K562 (cell line): ENCODE measurements at places on chromosomes 12 and 14.
A peak's percentile ranks its signal among the peaks of the same experiment; 100 is the strongest.

DNA sequence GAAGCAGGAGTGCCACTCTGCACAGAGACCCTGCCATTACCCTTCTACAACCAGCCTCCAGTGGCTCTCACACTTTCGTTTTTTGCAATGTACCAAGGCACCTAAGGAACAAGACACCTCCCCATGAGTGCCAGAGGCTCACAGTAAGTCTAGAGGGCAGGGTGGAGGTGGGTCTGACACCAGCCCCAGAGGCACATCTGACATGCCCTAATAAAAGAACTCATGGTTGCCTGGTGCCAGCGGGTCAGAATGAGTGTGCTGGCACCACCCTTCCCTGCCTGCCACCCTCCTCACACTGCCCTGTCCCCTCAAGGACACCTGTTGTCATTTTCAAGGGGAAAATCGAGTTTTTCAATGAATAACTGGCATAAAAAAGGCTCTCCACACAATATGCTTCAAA, 161.2 kb downstream of the FOXN3 start:
- DNase-seq, result no peak

DNA sequence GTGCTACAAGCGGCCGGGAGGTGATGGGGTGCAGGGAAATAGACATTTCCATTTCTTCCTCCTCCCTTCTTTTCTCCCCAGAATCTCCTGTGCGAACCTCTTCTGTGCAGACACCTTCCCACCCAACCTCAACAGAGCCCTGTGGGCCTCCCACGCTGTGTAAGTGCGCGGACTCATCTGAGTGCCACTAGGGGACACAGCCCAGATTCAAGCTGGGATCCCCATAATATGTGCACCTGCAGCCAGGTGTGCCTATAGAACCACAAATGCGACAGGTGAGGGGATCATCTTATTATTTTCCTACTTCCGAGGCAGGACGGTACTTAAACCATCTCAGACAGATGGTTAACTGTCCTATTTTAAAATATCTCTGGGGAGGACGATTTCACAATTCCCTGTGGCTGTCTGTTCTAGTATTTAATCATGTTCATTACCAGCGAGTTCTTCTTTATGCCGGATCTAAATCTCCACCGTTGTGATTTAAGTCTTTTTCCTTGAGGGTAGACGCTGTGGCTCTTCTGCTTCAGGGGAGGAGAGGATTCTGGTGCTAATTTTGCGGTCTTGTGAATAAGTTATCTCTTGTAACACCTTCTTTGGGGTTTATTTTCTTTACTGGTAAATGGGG, 17.2 kb upstream of the CACNA1C start:
- DNase-seq, result no peak

- DNase-seq, result no peak
Measured at GRCh38 chr12:95321516-95322246, 104.1 kb downstream of the VEZT start.

- DNase-seq, result no peak
Measured at GRCh38 chr12:99852666-99853065, 132.1 kb downstream of the ANKS1B start.

GRCh38 chr14:91985008-91985407, 37.5 kb upstream of the FBLN5 start:
- no peak for DNase-seq

GRCh38 chr12:3727877-3728632, 24.9 kb downstream of the CRACR2A start:
- DNase-seq, result peak; percentile 9

GRCh38 chr12:122830517-122831214, 4.6 kb upstream of the HIP1R start:
- peak; percentile 63 for DNase-seq

DNA sequence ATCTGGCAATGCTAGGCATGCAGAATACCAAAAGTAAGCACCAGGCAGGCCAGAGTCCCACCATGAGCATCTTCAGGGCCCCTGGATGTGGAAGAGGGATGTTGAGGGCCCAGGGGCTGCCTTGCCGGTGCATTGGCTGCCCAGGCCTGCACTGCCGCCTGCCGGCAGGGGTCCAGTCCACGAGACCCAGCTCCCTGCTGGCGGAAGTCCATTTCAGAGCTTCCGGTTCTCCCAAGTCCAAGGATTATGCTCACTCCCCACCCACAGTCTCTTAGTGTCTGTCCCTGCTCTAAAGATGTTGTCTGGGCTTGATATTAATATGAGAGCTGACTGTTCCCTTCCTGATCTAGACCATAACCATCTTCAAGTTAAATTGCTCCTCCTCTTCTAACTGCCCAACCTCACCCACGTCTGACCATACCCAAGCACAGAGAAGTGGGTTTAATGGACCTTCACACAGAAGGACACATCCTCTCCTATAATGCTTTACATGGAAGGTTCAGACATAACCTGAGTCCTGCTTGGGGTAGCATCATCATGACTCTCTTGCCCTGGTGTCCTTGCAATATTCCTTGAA, 117.4 kb downstream of the DAD1 start:
- DNase-seq, result peak; percentile 68

GRCh38 chr12:50555471-50555885, 50.7 kb downstream of the DIP2B start:
- DNase-seq, result no peak

- no peak for DNase-seq
Measured at GRCh38 chr12:116616536-116617248, 57.5 kb downstream of the MAP1LC3B2 start.

DNA sequence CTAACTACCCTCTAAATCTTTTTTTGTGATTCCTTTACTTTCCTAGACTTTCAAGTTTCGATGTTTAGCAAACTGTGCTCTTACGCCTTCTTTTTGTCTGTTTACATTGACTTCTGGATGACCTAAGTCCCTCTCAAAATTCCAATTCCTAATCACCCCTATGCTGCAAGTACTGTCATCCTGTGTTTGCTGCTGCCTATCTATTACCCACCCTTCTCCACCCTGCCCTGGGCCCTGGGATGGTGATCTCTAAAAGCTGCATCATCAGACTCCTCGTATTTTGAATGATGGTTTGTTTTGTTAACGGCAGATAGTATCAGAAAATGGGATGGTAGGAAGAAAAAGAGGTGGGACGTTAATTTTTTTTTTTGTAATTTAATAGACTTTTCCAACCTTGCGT, 272.1 kb downstream of the DIO2 start:
- no peak for DNase-seq

DNA sequence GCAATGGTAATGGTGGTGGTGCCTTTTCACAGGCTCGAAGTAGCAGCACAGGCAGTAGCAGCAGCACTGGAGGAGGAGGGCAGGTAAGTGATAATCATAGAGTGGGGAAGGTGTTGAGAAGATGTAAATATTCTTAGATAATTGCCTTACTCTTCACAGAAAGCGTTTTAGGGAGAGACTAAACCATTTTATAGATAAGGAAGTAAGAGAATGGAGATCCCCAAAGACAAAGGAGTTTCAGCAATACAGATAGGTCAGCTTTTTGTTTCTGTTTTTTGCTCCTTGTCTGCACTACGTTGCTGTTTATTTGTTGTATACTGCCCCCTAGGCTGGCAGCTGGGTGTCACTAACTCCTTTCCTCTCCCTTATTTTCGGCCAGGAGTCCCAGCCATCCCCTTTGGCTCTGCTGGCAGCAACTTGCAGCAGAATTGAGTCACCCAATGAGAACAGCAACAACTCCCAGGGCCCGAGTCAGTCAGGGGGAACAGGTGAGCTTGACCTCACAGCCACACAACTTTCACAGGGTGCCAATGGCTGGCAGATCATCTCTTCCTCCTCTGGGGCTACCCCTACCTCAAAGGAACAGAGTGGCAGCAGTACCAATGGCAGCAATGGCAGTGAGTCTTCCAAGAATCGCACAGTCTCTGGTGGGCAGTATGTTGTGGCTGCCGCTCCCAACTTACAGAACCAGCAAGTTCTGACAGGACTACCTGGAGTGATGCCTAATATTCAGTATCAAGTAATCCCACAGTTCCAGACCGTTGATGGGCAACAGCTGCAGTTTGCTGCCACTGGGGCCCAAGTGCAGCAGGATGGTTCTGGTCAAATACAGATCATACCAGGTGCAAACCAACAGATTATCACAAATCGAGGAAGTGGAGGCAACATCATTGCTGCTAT, 2.0 kb downstream of the SP1 start:
- peak; percentile 77 for DNase-seq

GRCh38 chr12:101697930-101698799, 725 bp downstream of the CHPT1 start:
- DNase-seq, result peak; percentile 52

DNA sequence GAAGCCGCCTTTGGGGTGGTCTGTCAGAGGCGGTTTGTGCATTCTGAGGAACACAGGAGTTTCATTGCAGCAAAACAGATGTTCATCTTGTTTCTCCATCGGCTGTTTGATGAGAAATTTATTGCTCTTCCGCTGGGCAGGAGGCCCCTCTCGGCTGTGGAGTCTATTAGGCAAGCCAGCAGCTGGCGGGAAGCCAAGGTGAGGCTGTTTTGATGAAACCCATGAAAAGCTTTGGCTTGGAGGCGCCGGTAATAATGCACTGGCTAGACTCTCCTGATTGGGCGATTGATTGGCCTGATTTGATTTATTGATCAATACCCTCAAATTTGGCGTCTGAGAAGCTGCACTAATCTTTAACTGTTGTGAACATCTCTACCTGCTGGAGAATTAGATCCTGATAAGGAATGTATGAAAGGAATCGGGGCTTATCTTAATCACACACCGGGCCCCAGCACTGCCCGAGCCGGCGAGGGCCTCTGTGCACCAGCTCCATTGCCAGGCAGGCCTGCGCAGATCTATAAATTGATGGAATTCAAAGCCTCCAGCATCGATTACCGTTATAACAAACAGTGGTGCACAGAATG, 187.7 kb downstream of the PHETA1 start:
- no peak for DNase-seq

GRCh38 chr14:24263848-24264247, 871 bp upstream of the TGM1 start:
- no peak for DNase-seq

GRCh38 chr12:1552911-1553491, 41.4 kb downstream of the FBXL14 start:
- DNase-seq, result no peak

GRCh38 chr12:127629066-127629820, 637.7 kb upstream of the TMEM132C start:
- DNase-seq, result no peak

GRCh38 chr12:114913871-114914801, 230.2 kb upstream of the TBX3 start:
- no peak for DNase-seq

- no peak for DNase-seq
Measured at GRCh38 chr12:123478069-123478468, 20.1 kb downstream of the SNRNP35 start.

DNA sequence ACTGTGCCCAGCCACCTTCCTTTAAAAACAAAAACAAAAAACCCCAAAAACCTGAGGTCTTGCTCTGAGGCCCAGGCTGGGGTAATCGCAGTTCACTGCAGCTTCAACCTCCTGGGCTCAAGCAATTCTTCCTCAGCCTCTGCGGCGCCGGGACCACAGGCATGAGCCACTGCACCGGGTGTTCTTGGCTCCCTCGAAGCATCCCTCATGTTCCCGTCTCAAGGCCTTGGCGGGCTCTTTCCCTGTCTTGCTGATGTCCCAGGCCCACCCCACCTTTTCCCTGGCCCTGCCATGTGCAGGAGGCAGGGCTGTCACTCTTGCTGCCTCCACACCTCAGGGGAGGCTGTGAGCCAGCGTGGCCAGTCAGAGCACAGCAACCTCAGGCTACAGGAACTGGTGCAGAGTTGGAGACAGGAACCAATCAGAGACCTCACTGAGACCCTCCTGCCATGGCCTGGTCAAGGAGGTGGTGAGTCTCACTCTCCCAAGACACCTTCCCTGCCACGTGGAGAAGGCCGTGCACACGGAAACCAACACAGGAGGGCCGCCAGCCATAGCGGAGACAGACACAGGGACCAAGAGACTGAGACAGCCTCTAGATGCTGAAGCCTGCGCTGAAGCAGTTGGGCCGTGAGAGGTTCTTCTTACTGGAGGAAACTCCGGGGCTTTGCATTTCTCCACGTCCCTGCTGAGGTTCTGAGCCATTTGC, 6.0 kb upstream of the AMN start:
- DNase-seq, result no peak

- DNase-seq, result no peak
Measured at GRCh38 chr12:102021540-102022246, 40.1 kb downstream of the WASHC3 start.

DNA sequence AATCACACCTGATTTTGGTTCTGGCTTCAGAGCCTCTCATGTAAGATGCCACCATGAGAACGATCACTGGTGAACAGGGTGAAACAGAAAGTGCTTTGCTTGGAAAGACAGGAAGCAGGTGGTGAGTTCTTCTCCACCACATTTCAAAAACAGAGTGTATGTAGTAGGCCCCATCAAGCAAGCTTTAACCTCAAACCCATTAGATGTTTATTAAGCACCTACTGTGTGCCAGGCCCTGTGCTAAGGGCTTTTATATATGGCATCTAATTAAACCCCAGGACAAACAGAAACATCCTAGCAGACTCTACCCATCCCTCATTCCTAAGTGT, 47.8 kb upstream of the MED13L start:
- DNase-seq, result no peak

- DNase-seq, result no peak
Measured at GRCh38 chr14:95320078-95320895, 579 bp upstream of the CLMN start.

DNA sequence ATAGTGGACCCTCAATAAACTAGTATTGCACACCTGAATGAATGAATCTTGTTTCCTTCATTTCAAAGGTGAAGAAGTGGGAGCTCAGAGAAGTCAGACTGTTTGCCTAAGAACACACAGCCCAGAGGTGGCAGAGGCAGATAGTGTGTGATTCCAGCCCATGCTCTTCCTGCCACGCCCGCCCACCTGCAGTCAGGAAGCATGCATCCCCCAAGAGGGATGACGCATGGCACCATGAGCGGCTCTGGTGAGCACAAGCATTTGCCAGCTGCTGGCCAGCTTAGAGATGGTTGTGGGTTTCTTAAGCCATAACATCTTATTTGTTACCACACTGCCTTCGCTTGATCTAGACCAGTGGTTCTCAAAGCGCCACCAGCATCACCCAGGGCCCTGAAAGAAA, 133.8 kb downstream of the RIMBP2 start:
- no peak for DNase-seq

DNA sequence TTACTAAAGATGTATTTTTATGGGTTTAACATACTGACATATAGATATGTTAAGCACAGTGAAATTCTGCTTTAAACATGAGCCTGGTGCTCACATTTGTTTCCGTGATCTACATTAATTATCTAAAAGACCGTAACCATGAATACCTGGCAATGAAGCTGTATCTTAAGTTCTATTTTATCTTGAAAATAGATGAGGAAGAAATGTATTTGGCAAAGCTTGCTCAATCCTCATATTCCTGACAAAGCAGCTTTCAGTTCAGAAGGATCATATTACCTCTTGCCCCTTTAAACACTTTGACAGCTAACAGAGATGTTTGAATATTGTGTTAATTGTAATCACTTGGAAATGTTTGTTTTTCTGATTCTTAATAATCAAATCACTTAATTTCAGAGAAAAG, 9.8 kb downstream of the EPYC start:
- DNase-seq, result no peak

DNA sequence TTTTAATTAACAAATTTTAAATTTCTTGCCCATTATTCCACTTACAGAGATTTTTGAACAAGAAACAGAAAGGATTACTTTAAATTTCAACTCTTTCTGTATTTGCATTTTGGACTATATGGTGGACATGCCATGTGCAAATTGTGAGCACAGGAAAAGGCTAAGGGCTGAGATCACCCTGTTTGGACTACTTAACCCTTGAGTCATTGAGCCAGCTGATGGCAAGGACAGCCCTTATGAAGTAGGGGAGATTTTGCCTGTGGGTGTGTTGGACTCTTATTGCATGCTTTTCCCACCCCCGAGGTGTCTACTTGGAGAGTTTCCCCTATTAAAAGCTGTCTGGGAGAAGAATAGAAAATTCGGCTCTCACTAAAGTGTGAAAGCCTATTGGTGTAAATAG, 17.2 kb downstream of the DERA start:
- no peak for DNase-seq

GRCh38 chr14:93232159-93232558, 25.1 kb downstream of the UBR7 start:
- no peak for DNase-seq
